ENCODE measurements at places on chromosomes 7 and 10.

DNA sequence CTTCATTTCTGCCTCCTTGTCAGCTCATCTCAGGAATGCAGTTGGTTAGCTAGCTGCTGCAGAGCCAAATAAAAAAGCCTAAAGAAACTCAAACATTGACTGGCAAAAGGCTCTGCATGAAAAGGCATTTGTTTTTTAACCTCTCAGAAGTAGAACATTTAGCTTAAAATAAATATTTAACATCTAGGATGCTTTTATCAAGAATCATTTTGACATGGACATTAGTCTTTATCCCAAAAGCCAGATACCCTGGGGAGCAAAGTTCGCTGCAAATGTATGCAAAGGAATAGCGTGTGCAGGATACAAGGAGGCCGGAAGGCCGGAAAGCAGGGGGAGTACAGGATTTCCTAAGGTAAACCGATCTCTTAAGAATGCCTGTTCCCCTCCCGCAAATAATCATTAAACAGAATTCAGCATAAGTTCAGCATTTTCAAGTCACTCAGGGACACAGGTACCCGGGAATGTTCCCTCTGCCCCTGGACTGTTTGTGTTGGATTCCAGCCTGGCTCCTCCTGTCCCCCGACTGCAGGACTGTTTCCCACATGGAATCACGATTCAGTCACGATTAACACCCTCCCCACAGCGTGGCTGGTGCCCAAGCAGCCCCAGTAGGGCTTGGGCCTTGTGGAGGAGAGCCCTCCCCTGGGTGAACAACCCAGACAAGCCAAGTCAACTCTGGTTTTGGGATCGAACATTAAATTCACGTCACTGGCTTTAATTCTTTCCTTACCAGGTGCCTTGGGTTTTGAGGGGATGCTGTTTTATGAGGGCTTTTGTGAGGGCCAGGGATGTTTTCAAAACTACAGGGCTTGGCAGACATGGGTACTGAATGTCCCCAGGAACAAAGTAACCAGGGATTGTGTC is 97.8 kb downstream of the HIPK2 start:
- DNase-seq: no peak

DNA sequence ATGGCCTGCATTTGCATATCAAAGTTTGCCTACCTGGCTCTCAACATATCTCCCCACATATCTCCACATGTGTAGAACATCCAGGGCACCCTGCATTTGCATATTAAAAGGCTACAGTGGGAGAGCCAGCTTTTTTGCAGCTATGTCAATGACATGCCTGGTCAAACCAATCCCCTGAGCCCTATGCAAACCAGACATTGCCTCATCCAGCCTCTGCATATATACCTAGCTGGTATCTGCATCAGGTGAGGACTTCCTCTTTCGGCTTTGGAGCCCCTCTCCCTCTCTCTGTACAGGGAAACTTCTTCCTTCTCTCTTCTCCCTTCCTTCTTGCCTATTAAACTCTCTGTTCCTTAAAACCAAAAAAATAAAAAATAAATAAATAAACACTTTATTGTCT is 142.7 kb upstream of the STEAP4 start:
- DNase-seq: no peak

GRCh38 chr10:14009371-14010100 is 321.2 kb downstream of the FRMD4A start:
- no peak for DNase-seq

- DNase-seq: no peak
Measured at GRCh38 chr10:11757454-11757820, 15.3 kb downstream of the ECHDC3 start.
